ENCODE measurements at places on chromosomes 1 and 21.
A peak's percentile ranks its signal among the peaks of the same experiment; 100 is the strongest.

GRCh38 chr1:19393046-19393445, 80.9 kb downstream of the SLC66A1 start:
- DNase-seq = peak; percentile 18

- DNase-seq = peak; percentile 83
These were observed 6.7 kb upstream of the WNT2B start for GRCh38 chr1:112501810-112502641.

GRCh38 chr1:44802306-44803061, 2.3 kb downstream of the PLK3 start:
- peak; percentile 61 for DNase-seq

GRCh38 chr21:44431300-44431699, 24.0 kb upstream of the LRRC3 start:
- no peak for DNase-seq

DNA sequence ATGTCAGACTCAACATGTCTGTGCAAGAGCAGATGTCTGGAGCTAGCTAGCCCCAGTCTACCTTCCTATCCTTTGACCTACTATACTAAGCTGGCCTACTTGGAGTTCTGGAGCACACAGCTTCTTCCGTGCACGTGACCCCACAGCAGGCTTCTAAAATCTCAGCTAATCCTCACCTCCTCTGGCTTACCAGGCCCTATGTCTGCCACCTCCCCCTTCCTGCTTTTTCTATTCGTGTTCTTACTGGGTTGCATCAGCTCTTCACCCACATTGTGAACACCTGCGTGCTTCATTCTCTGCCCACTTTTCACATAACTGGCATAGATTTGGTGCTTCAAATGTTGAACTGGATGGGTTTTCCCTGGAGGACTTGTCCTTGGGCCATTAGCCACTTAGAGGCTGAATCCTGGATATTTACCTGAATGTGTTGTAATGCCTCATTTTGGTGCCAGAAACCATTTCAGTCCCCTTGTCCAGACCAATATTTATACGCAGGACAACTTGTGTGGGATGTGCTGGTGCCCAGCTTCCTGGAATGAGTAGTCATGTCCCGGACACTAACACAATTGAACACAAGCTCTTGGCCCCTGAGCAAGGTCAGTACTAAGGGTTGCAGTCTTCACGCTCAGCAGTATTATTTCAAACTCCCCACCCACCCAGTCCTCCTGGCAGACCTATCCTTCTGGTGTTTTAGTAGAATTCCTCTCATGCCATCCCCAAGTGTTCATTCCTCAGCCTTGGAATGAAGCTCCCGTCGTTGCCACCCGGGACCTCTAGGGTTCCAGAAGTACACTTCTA, 24.0 kb downstream of the TENT5C start:
- DNase-seq = no peak

DNA sequence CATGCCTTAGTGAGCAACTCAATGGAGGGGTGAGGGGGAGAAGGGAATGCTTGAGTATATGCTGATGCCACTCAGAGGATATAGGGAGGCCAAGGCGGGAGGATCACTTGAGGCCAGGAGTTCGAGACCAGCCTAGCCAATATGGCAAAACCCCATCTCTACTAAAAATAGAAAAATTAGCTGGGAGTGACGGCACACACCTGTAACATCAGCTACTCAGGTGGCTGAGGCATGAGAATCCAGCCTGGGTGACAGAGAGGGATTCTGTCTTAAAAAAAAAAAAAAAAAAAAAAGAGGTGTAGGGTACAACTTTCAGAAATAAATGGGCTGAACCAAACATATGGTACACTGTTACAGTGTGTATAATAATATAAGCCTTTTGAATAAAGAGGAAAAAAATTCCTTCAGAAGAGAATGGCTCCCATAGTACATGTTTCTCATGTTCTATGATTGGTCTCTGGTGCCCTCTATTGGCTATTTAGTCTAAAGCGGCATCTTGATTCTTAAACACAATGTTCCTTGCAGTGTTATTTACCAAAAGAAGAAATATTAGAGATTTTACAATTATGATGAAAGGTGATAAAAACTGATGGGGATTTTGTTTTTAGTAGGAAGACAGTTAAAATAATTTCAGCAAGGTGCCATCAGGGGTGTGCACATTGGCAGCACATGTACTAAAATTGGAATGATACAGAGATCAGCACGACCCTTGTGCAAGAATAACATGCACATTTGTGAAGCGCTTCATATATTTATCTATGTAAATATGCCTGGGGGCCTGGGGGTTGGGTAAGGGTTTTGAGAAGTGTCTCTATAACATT, 109.8 kb downstream of the PATJ start:
- DNase-seq = no peak

GRCh38 chr1:183942933-183943693, 94.4 kb downstream of the COLGALT2 start:
- DNase-seq = peak; percentile 80

DNA sequence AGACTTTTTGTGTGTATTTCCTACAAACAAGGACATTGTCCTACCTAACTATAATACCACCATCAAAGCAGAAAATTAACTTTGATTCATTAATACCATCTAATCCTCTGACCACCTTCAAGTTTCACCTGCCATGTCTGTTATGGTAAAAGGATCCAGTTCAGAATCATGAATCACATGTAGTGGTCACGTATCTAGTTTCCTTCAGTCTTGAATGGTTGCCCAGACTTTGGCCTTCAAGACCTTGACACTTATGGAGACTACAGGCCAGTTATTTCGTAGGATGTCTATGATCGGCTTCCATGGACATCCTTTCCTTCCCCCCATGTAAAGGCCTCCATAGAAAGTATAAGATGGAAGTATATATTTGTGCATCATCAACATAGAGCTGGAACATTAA, 10.4 kb upstream of the IFNAR2 start:
- DNase-seq = no peak

GRCh38 chr1:99525331-99525730, 120.6 kb upstream of the PALMD start:
- no peak for DNase-seq

DNA sequence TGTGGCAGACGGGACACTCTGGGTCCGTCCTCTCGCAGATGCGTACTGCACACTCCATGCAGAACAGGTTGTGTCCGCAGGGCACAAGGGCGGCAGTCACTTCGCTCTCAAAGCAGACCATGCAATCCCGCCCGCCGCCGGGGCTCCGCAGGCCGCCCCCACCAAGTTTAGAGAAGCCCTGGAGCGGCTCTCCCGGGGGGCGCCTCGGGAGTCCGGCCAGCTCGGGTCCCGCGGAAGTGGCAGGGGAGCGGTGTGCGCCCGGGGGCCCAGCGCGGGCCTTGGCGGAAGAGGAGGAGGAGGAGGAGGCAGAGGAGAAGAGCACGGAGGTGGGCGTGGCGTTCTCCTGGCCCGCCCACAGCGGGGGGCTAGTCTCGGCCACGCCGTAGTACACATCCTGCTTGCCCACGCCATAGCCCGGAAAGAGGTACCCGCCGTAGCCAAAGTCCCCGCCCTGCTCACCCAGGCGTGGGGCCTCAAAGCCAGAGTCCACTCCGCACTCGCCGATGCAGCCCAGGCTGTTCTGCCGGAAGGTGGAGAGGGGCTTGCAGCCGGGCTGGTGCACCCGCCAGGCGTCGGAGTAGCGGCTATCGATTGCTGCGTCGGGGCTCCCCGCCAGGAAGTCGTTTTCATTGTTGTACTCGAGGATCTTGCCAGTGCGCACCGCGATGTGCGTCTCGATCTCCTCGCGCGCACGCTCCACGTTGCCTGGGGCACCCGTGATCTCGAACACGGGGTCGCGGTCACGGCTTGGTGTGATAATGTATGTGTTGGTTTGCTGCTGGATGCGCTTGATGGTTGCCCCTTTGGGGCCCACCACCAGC, 5.4 kb downstream of the MEX3A start:
- peak; percentile 68 for DNase-seq

GRCh38 chr1:154931940-154932487, 4.5 kb downstream of the PMVK start:
- no peak for DNase-seq

DNA sequence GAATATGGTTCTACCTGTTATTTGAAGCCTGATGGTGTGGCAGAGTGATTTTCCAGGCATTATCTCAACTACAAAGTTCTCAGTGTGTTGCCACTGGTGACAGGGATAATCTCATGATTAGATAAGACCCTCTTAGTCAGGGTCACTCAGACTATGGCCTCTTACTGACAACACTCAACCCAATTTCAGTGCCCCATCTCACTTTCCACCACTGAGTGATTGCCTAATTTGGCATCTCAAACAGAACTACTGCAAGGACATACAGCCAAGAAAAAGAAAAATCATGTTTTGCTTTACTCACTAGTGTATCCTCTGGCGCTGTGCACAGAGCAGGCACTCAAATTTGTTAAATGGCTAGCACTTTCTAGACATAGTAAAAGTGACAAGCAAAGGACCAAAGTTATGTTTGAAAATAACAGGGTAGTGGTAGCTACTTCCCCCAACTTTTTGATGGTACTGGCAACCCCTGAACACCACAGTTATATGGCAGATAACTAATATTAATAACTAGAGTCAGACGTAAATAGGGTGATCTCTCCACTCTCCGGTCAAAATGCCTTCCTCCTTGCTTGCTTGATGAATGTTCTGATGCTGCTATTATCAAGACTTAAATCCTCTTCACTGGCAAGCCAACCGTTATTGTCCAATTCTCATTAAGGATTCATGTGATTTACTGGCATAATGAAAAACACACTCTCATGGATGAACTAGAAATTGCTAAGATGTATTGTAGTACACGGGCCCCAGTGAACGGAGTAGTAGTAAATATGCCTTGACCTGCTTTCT, 37.1 kb upstream of the SLC30A10 start:
- DNase-seq = no peak

GRCh38 chr1:1122078-1122811, 6.4 kb upstream of the C1orf159 start:
- peak; percentile 84 for DNase-seq

GRCh38 chr1:201385299-201385891, 7.9 kb upstream of the TNNT2 start:
- no peak for DNase-seq

DNA sequence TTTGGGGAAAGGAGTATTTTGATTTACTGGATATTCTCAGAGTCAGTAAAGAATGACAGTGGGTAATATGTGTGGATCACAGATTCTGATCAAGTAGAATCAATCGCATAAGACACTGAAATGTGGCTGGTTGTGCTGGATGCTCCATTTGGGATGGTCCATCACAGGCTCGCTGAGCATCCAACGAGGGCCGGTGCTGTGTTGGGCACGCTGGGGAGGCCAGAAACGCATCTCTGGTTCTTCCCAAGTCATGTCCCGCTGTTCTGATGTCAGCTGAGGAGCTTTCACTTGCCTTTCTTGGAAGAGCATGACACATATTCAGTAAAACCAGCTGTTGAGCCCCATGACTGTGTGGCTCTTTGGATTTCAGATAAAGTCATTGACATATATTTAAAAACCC, 72.0 kb downstream of the UMODL1 start:
- DNase-seq = no peak

GRCh38 chr1:217393896-217394295, 237.0 kb downstream of the GPATCH2 start:
- DNase-seq = no peak

DNA sequence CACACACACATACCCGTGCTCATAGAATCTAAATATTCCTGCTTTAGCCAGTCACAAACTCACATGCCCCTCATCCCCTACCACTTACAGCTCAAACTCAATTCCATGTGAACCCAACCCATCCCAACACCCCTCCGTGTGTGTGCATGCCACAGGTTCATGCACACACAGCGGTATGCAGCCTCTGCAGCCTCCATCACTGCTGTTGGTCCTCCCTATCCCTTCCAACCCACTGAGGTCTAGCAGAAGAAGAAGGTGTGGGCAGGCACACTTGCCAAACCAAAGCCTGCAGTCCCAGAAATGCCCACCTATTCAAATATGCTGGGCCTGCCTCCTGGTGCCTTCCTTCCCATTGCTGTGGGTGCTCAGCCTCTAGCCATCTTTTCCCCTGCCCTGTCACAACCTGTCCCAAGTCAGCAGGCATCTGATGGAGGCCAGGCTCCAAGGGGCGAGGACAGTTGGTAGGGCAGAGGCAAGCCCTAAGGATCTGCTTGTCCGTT, 26.2 kb downstream of the SLC2A1 start:
- peak; percentile 13 for DNase-seq

DNA sequence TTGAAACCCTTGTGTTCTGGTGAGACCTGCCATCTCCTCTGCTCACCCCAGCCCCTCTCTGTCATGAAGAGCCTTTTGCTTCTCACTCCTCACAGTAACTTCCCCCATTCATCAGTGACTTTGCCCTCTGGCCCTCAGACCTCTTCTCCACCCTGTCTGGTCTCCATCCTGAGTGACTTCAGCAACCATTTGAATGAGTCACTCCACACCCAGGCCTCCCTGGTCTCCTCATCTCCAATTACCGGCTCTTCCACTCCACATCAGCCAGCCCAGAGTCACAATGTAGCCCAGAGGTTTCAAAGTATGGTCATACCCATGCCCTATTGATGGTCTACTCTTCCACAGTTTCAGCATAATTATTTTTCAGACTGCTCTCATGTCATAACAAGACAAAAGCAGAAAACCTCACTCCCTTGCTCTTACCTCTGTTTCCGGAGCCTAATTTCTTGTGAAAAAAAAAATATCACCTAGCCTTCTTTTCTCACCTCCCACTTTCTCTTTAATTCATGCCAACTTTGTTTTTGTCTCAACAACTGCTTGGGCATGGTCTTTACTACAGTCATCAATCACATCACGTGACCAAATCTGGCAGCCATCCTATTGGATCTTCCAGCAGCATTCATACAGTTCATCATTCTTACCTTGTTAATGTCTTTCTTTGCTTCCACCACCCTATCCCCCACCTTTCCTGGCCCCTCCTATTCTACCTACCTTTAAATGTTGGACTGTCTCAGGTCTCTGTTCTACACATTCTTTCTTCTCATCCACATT, 35.6 kb upstream of the NEK7 start:
- DNase-seq = no peak

GRCh38 chr21:25518491-25518911, 88.8 kb downstream of the MRPL39 start:
- DNase-seq = no peak

GRCh38 chr1:181748013-181748412, 264.7 kb downstream of the CACNA1E start:
- DNase-seq = no peak

GRCh38 chr1:113669988-113670387, 89.3 kb downstream of the PHTF1 start:
- DNase-seq = no peak

Measured in left hindlimb (tissue), 1 donor.